PC-9 (cell line): ENCODE measurements at places on chromosomes 3 and 15. TPM values are rescaled to one million over a fixed set of nuclear protein-coding genes. Genes with fewer than 3 reads are reported as not detected.

GRCh38 chr3:85159376-85159775 lies 200.6 kb downstream of the CADM2 start:
- DNase-seq = no peak

Gene TEX55
- total RNA-seq = not detected in 2 replicates

Gene GJD2
- total RNA-seq = not detected in 2 replicates

Gene TRANK1
- 8.9 and 12.1 TPM in 2 replicates for total RNA-seq

- no peak for DNase-seq
These were observed 132.2 kb upstream of the NR2E3 start for GRCh38 chr15:71678191-71678590.

DNA sequence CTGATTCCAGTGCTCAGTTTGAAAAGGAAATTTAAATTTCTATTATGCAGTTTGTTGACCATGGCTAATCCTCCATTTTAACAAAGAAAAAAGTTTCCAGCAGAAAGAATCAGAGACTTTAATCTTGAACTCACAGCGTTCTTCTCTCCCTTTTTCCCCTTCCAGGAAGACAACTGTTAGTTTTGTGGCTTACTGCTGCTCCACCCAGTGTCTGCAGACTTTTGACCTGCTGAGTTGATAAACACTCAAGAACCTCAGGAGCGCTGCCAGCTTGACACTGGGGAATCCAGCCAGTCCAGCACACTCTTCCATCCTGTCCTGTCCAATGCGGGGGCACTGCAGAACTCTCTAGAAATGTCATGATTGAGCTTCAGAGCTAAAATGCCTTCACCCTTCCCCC lies 134.6 kb downstream of the LRRC28 start:
- no peak for DNase-seq

Gene LIPC
- not detected in 2 replicates for total RNA-seq

DNA sequence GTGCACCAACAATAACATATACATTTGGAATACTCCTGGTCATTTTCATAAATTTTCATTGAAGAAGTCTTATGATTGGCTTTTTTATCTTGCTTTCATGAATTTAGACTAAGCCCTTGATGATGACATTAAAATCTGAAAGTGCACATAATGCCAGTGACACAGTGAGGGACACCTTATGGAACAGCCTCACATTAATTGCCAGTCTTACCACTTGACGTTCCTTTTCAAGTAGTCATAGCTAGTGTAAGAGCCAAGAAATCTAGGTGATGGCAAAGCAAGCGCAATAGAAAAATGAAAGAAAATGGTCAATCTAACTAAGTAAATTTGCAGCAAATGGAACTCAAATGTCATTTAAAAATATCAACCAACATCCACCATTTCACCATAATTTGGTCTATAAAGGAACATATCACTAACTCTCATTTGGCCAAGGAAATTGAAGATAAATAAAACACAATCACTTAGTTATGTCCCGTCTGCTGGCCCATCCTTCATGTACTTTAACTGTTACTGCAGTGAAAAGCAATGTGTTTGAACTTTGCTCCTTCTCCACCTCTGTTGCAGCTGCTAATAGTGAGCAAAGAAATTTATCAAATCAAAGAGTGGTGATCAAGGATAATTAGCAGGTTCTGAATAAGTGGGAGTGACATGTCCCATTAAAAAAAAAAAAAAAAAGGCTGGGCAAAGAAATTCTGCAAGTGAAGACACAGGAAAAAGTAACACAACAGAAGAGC lies 110.0 kb downstream of the TJP1 start:
- no peak for DNase-seq

GRCh38 chr15:48679952-48680351 lies 34.4 kb upstream of the FBN1 start:
- no peak for DNase-seq

Gene OXTR
- 3.4 and 6.9 TPM in 2 replicates for total RNA-seq

Gene CCR9
- not detected in 2 replicates for total RNA-seq

GRCh38 chr3:127894481-127894880 lies 20.6 kb upstream of the KBTBD12 start:
- no peak for DNase-seq
